Vagina (tissue), 2 donors: ENCODE measurements at places on chromosomes 13 and 19.

DNA sequence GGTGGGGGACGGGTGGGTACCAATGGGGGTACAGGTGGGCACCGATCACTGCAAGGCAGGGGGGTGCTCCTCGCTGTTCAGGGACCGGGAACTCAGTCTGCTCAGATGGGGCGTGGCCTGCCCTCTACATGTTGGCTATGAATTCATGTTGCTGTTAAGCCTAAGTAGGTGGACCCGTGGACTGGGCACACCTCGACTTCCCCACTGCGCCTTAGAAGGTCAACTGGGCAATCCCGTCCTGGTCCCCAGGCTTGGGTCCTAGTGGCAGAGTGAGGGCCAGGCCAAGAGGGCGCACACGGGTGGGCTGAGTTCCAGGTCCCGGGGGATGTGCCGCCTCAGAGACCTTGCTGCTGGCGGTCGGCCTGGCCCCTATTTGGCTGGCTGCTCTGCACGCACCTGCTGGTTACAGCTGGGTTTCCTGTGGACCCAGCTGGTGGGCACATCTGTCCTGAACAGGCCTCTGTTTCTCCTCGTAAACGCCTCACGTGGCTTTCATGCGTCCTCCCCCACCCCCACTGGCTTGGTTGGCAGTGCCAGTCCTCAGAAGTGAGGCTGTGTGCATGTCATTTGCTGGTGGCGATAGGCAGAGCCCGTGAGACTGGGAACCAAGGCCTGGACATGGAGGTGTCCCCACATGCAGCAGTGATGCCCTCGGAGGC, 13.5 kb upstream of the ZNF554 start:
- DNase-seq = no peak

GRCh38 chr13:57123681-57124080, 17.0 kb upstream of the PRR20A start:
- DNase-seq = no peak

- no peak for DNase-seq
Observed at GRCh38 chr13:50839828-50840227, 3.7 kb downstream of the DLEU7 start.

DNA sequence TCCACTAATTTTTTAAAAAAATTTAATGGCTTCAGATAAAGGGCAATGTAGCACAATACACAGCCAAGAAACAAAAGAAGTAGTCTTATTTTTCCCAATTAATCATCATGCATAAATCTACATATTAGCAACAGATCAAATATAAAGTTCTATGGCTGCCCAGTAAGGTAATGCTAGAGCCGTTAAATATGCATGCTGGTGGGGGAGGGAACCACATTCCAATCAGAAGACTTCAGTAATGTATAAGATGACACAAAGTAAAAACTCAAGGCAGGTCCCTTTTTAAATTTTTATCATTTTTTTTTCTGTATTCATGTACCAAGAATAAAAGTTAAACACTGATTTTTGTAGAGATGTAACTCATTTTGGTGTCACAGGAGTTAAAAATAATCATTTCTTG, 62.0 kb downstream of the MPHOSPH8 start:
- no peak for DNase-seq

- no peak for DNase-seq
Observed at GRCh38 chr13:83327091-83327490, 555.2 kb downstream of the SLITRK1 start.

DNA sequence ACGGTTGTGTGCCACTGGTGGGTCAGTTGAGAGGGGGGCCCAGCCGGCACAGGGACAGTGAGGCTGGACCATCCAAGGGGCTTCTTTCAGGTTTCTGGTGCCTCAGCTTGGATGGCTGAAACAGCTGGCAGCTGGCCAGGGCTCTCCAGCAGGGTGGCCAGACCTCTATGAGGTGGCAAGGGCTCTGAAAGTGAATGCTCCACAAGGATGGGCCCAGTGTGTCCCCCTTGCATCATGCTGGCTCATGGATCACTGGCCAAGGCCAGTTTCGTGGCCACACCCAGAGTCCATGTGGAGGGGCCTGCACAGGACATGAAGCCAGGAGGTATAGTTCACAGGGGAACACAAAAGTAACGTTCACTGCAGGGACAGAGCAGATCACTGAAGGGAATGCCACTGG, 49.6 kb downstream of the CDADC1 start:
- DNase-seq = no peak

DNA sequence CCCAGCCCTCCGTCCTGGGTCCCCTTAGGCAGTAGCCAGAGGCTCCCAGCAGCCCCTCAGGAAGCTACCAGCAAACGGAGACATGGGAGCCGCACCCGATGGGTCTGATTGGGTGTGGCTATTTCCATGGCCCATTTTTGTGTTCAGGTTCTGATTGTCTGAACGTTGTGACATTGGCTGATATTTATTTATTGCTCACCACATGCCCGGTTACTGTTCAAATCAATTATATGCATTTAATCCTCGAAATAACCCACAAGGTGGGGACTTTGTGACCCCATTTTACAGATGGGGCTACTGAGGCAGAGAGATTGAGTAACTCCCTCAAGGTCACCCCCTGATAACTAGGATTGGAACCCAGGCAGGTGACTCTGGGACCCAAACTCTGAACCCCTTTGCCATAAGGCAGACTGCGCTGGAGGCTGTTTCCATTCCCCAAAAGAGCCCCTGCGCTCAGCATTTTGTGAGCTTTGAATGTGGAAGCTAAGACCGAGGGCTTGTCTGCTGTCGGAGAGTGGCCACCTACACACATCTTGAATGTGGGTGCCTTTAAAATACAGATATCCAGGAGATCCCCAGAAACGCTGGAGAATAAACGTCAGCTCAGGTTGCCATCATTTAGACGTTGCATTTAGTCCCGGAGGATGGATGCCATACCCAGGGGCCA, 13.6 kb upstream of the MCF2L start:
- no peak for DNase-seq

DNA sequence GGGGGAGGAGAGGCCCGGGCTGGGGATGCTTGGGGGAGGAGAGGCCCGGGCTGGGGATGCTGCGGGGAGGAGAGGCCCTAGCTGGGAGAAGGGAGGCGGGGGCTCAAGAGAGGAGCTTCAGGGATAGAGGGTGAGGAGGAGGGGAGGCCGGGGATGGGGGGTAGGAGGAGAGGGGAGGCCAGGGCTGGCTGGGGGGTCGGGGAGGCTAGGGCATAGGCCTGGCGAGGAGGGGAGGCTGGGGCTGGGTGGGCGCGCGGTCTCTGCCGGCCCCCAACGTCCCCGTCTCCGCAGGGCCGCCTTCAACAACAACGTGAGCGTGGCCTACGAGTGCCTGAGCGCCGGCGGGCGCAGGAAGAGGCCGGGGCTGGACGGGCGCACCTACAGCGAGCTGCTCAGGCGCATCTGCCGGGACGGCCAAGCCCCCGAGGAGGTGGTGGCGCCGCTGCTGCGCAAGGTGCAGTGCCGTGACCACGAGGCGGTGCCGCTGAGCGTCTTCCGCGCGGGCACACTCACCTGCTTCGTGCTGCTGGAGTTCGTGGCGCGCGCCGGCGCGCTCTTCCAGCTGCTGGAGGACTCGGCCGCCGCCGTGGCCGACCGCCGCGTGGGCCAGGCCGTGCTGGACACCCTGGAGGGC, 11.4 kb downstream of the TPGS1 start:
- DNase-seq = no peak

DNA sequence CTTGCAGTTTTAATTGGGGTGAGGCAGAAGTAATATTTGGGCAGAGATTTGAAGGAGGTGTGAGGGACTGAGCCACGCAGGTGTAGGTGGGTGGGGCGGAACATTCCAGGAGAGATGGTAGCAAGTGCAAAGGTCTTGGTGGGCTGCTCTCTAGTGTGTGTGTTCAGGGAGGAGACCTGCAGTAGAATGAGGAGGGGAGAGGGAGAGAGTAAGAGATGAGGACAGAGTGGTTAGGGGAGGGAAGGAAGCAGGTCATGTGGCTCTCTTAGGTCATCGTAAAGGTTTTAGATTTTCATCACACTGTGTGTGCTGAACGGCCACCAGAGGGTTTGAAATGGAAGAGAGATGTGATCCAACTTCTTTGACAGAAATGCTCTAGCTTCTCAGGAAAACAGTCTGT, 33.5 kb downstream of the WASF3 start:
- DNase-seq = no peak

- DNase-seq = no peak
Observed at GRCh38 chr19:57888560-57889231, at the start of gene ZNF814. Gene ZNF814 (minus strand): TSS chr19:57889037. CDS start chr19:57888802, 235 bp downstream.

- no peak for DNase-seq
Observed at GRCh38 chr13:27601803-27602202, 18.5 kb downstream of the LNX2 start.
